ENCODE measurements at places on chromosomes 11 and 22. TPM values are rescaled to one million over a fixed set of nuclear protein-coding genes. Genes with fewer than 3 reads are reported as not detected.

Gene PLAAT2
- not detected for total RNA-seq

Gene CATSPER1
- 0.09 TPM for total RNA-seq

Gene RIC3
- total RNA-seq, result not detected

Gene NRGN
- 1.3 TPM for total RNA-seq

Gene SYNGR1
- total RNA-seq, result 0.72 TPM

Gene GTSE1
- total RNA-seq, result 3.6 TPM

Gene APOBEC3H
- total RNA-seq, result not detected

Gene ADAMTS15
- total RNA-seq, result under 0.01 TPM

Gene ANO9
- 0.09 TPM for total RNA-seq

Gene PHRF1
- total RNA-seq, result 33.3 TPM

Gene NPAS4
- not detected for total RNA-seq

Gene ENTHD1
- not detected for total RNA-seq

Gene TTC12
- total RNA-seq, result 6.3 TPM

Gene SAMM50
- 55.6 TPM for total RNA-seq

Gene KLHL35
- total RNA-seq, result 4.9 TPM

Gene MAJIN
- total RNA-seq, result not detected

Gene CPT1B
- total RNA-seq, result 2.2 TPM
